ENCODE measurements at places on chromosomes 3 and 15.

DNA sequence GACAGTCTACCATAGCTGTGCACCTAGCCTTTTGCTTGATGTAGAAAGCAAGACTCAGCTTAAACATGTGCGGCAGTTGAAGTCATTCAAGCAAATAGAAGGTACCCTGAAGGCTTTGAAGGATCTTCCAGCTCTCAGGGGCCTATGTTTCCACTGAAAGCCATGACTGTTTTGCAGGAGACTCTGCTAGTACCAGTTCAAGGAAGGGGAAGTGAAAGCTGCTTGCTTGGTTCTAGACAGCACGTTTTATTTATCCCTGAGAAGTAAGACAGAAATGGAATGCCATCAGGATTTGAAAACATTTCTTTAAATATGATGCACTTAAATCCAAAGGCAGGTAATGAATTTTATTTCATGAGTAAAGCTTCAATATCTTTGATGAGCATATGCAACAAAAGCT is 311.4 kb downstream of the PDCD6IP start:
- no peak for DNase-seq

GRCh38 chr3:23405081-23405480 is 202.0 kb downstream of the UBE2E2 start:
- DNase-seq: no peak

DNA sequence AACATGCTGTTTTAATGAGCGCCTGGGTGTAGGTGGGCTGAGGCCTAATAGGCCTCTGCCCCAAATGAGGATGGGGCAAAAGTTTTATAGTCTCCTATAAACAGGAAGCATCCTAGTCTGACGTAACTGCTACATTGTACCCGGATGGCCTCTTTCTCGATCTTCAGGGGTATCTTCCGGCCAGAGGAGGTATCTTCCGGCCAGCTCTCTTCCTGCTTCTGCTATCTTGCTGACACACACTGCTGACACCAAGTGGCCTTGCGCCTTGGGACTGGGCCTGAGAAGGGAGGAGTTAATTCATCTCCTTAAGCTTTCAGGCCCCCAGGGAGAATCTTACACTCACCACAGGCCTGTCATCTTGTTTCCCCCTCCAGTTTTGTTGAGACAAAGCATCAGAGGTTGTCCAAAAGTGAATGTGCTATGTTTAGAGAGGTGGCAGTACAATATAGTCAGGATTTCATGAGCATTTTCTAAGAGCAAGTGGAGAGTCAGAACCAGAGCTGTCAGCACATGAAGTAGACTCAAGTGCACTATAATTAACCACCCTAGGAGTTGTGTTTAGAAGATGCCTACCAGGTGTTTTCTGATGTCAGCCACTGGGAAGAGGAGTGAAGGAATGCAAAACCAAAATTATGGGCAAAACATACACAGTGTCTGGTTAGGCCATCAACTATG is 15.6 kb upstream of the IGSF10 start:
- no peak for DNase-seq

GRCh38 chr3:180116658-180117057 is 79.9 kb upstream of the PEX5L start:
- DNase-seq: no peak

DNA sequence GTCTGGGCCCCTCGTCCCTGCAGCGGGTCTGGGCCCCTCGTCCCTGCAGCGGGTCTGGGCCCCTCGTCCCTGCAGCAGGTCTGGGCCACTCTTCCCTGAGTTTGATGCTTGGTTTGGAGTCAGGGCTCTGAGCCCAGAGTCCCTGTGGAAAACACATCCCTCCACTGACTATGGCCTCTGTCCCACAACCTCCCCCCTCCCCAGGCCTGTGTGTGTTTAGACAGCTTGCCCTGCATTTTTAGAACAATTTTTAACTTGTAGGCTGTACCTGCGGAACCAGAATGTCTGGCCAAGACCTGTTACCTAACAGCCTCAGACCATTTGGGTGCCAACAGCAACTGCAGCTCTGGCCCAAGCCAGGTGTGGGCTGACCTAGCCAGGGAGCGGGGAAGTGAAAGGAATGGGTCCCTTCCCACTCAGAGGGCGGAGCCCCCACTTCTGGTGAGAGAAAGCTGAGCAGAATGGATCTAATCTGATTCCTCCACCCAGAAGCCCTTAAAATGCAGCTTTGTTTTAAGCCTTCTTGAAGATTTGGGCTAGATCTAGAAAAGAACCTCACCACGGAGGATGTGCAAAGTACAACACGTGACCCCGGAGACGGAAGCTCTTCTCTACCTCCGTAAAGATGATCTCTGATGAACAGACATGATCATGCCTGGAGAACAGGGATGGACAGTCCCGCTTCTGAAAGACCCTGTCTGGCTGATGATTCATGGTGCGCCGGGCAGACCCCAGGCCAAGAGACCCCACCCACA is 60.5 kb upstream of the TFRC start:
- no peak for DNase-seq

- DNase-seq: no peak
These were observed 223.7 kb downstream of the FMN1 start for GRCh38 chr15:32970847-32971246.

DNA sequence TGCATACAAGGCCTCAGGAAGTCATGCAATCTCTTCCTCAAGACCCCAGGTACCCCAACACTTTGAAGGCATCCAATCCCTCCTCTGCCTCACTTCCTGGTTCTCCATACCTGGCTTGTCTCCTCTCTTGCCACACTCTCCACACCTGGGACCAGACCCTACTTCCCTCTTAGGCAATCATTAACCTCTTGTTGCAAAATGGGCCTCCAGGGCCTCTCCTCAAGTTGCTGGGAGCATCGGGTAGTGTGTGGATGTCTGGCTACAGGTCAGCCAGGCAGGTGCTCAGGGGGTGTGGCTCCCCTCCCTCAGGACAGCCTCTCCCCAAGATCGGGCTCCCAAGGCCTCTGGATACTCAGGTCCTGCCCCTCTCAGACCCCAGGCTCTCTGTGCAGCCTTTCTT is 8.6 kb downstream of the PLA2G4E start:
- DNase-seq: no peak

GRCh38 chr3:168269001-168269400 is 173.3 kb upstream of the GOLIM4 start:
- DNase-seq: no peak

DNA sequence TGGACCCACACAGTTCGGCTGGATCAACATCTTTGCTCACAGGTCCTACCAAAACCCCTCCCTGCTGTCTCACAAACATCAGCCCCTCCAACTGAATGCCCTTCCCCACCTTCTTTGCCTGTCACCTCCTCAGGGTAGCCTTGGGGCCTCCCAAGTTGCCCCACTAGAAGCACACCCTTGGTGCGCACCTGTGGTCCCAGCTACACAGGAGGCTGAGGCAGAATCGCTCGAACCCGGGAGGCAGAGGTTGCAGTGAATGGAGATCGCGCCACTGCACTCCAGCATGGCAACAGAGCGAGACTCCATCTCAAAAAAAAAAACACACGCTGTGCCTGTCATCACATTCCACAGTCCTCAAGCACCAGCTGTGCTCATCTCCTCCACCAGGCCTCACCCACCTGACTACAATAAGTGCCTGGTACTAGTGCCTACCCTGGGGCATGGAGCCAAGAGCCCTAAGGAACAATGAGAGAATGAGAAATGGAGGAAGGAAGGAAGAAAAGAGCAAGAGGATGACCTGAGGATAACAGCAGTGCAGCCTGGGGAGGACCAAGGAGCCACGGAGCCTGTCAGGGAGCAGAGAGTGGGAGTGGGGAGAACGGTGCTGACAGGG is 26.0 kb downstream of the RPN1 start:
- DNase-seq: no peak

DNA sequence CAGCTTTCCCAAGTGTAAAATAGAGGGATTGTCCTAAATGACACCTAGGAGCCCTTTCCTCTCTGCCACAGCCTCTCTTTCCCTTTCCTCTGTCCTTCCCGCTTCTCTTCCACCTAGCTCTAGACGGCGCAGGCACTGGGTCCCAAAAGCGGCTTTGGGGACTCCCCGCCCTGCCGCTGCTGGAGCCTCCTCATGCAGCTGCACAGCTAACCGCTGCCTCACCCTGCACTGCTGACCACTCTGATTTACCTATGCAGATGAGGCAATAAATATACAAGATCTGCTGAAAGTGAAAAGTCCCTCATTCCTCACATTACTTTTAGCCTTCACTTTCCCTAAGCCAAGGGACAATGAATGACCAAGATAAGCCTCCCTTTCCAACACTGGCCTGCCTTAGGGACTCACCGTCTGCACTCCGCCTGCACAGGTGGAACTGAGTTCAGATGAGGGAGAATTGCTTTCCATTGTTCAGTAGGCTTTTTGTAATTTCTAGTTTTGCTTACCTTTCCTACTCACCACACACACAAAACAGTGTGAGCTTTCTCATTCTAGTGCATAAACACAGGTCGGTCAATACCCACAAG is 197.5 kb upstream of the BCL6 start:
- DNase-seq: no peak

DNA sequence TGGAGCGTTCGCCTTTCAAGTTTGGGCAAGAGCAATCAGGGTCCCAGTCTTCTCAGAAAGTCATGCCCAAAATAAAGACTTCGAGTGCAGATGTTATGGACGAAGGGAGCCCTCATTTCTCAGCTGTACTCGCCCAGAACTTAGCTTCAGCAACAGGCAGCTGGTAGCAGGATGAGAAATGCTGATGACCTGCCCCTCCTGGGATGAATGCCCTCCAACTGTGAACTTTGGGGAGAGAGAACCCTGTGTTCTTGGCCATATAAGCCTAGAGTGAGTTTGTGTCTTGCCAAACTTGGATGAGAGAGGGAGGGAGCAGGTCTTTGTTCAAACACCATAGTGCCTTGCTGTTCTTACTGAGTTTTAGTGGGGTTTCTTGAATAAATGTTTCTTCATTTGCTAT is 400.3 kb downstream of the LRTM1 start:
- no peak for DNase-seq

DNA sequence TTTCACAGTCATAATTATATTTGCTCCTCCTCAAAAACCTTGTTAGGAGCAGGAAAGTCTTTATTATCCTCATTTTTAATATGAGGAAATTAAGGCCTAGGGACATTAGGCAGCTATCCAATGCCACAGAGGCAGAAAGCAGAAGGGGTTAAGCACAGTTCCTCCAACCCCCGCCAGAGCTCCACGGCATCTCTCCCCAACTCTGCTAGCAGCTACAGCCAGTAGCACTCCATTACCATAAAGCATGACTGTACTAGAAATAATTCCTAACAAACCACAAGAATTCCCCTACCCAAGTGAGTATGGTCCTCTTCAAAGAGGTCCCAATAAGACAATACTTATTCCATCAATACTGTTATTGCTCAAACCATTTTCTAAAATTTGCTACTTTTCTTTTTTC is 9.8 kb downstream of the HEG1 start:
- DNase-seq: no peak

DNA sequence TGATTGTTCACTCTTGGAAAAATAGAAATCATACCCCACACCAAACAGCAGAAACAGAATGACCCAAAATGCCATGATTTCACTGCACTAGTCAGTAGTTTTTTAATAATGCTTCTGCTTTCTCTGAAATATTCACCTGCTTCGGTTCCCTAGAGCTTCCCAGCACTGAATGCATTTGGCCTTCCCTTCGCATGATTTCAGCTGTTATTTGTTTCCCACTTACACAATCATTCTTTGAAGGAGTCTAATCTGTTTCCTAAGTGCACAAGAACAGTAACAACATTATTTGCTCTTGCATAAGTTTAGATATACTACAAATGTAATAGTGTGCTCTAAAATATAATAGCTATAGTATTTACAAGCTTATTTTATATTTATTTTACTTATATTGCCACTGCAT is 178.7 kb downstream of the STAC start:
- DNase-seq: no peak

- peak; percentile 74 for DNase-seq
These were observed 16.0 kb upstream of the EID1 start for GRCh38 chr15:48861813-48862431.

DNA sequence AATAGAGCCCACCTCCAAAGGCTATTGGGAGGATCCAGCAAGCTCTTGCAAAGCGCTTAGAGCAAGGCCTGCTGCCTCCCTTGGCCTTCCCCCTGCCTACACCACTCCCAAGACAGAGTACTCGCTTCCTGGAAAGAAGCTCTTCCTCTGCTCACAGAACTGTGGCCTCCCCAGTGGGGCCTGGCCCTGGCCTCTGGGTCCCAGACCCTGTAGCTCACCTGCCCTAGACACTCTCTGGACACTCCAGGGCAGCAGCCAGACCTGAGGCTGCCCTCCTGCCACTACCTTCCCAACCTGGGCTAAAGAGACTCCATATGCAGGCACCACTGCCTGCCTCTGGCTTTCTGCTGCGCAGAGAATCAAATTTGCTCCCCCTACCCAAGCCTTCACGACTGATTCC is 49.9 kb downstream of the GRIP2 start:
- no peak for DNase-seq

GRCh38 chr3:171459942-171460724 is at the start of gene TNIK:
TSS of gene TNIK (minus strand) at chr3:171460405. CDS start at chr3:171460063, 342 bp downstream.
- peak; percentile 74 for DNase-seq

DNA sequence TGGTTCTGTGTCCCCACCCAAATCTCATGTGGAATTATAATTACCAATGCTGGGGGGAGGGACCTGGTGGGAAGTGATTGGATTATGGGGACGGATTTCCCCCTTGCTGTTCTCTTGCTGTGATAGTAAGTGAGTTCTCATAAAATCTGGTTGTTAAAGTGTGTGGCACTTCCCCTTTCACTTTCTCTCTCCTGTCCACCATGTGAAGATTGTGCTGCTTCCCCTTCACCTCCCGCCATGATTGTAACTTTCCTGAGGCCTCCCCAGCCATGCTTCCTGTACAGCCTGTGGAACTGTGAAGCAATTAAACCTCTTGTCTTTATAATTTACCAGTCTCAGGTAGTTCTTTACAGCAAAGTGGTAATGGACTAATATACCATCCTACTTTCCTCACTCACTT is 289.6 kb downstream of the EFHB start:
- no peak for DNase-seq

DNA sequence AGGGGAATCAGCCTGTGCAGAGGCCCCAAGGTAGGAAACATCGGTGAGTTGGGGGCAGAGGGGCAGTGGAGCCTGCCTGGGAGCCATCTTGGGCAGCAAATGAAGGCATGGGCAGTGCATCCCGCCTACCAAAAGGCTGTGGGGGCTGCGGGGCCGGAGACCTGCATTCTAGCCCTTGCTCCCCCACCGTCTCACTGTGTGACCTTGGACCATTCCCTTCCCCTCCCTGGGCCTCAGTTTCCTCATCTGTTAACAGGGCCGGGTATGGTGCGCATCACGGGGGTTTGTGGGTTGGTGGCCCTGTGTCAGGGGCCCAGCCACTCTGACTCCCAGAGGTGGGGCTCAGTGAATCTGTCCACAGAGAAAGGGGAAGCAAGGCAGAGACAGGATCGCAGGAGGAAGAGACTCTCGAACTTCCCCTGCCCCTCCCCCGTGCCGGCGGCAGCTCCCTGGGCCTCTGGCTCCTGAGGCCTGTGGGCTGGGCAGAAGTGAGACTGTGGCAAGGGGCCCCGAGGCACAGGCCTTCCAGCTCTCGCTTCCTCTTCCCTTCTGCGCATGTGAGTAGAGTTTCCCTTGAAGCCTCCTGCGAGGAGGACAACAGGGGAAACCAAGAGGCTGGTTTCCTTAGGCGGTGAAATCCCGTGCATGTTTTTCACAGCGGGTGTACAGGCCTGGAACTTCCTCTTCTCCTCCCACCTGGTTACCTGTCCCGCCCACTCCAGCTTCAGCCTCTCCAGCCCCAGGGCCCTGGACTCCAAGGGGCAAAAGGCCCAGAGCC is 42.9 kb downstream of the IDH2 start:
- DNase-seq: peak; percentile 99

GRCh38 chr3:102410616-102411015 is 24.2 kb upstream of the ZPLD1 start:
- DNase-seq: no peak

GRCh38 chr3:4904811-4905695 is 74.2 kb upstream of the BHLHE40 start:
- DNase-seq: peak; percentile 53

Data from AML-193 (cell line).